Activated CD4-positive, alpha-beta T cell treated with anti-CD3 and anti-CD28 coated beads for 1 hour (primary cell): ENCODE measurements at places on chromosomes 2 and 18.

- no peak for DNase-seq
Observed at GRCh38 chr2:135072125-135072997, 20.3 kb downstream of the RAB3GAP1 start.

- DNase-seq = no peak
Observed at GRCh38 chr18:36424741-36425142, 127.2 kb downstream of the FHOD3 start.

DNA sequence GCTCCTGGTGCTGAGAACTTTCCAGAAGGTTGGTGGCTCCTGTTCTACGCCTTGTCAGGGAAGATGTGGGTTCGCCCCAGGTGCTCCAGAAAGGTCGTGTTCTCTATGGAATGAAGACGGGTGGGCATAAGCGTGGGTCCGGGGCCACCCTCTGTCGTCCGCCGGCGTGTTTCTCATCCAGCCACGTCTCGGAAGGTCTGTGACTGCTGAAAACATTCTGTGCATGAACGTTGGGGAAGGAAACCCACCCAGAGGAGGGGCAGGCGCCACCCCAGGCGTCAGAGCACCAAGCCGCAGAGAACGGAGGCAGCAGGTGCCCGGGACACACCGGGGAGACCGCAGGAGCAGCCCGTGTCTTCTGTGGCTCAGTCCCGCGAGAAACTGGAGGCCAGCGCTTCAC, 118.2 kb downstream of the RTP5 start:
- no peak for DNase-seq

- DNase-seq = no peak
Observed at GRCh38 chr18:79385708-79386341, 9.9 kb upstream of the NFATC1 start.

DNA sequence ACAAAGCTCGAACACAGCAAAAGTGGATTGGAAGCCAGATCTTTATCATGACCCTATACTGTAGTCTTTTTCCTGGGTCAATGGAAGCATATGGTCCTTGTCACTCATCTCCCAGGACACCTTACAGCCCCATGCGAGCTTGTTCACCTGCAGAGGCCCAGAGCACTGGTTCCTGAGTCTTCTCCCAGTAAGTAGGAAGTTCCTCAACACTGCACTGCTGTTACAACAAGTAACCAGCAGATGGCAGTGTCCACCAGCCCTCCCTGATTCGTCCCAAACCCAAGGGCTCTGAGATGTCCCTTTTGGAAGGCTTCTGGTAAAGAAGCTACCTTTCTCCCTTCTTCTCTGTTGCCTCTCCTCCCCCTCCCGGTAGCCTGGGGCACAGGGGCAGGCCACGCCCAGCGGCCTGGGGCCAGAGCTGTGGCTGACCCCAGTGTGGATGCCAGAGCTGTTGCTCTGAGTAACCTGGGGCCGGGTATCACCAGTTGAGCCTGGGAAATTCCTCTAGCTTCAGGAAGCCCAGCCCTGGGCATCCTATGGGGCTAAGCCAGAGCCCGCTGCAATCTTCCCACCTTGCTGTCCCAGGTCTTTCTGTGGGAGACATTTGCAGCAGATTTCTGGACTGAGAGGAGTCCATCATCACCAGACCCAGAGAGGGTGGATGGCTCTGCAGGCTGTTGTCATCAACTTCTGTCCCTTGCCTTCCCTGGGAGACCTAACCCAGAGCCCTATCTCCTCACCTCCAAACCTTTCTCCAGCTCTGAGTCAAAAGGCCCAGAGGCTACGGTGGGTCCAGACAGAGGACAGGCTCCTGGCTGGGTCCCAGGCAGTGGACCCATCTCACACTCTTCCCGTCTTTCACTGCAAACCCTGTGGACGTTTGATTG, 5.3 kb upstream of the GDF7 start:
- DNase-seq = peak; percentile 45
